Suppressor macrophage (primary cell): ENCODE measurements at places on chromosomes 2 and 18.

- DNase-seq, result no peak
These were observed 204.2 kb downstream of the MBD2 start for GRCh38 chr18:54020156-54020745.

DNA sequence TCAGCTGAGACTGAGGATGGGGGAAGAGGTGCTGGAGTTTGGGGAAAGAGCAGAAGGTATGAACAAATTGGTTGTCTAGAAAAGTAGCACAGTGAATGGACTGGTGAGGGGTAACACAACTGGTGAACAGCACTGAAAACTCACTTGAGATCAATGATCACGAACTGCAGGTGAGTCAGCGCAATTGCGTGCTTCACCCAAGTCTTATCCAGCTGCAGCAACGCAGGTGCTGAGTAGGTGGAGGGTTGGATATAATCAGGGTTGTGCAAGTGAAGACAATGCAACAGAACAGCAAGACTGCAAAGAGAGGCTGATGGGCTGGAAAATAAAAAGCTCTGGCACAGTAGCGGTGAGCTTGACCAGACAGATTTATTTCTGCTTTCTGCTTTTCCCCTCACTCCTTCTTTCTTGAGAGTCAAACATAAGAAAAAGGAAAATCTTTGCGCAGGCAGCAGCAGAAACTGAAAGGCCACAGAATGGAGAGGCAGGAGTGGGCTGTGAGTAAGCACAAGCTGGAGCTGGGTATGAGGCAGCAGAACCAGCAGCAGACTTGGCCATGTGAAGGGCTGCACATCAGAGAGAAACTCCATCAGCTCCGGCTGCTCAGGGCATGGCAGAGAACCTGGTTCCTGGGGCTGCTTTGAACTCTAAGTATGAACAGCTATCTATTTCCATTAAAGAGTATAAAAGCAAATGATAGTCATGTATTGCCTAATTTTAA lies 99.4 kb upstream of the ARL5A start:
- DNase-seq, result peak; percentile 21

GRCh38 chr2:19462256-19462645 lies 103.8 kb upstream of the OSR1 start:
- DNase-seq, result no peak

DNA sequence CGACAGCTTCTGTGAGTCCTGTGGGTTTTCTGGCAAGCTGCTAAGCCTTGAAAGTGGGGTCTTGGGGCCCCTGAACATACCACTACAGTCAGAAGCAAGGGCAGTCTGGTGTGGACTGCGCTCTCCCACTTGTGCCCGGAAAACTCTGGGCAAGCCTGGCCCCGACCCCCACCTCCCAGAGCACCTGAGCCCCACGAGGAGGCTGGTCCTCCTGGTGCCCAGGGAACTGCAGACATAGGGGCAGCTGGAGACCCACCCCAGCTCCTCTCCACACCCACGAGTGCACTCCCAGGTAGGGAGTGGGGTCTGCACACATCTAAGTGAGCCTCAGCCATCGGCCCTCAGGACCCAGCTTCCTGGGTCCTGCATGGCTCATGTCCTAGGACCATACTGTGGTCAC lies 16.2 kb upstream of the GPC1 start:
- DNase-seq, result no peak

- no peak for DNase-seq
These were observed 150.9 kb downstream of the RTP5 start for GRCh38 chr2:242020196-242021004.

GRCh38 chr2:46615986-46616485 lies 136.7 kb downstream of the TMEM247 start:
- peak; percentile 39 for DNase-seq

DNA sequence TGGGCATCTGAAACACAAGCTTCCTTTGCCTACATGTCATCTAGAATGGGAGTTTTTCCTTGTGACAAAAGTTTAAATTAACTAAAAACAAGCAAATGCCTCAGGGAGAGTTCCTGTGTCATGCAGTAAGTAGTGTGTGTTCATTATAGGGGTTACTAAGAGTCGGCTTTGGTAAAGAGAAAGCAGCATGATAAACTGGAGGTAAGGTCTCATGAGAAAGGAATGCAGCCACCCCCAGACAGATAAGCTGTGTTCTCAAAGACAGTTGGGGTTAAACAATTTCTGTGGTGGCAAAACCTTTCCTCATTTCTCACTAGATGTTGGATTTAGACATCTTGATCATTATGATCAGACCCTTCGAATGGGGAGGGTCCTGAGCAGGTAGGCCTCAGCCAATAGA lies 129.7 kb downstream of the MAP4K4 start:
- DNase-seq, result no peak

DNA sequence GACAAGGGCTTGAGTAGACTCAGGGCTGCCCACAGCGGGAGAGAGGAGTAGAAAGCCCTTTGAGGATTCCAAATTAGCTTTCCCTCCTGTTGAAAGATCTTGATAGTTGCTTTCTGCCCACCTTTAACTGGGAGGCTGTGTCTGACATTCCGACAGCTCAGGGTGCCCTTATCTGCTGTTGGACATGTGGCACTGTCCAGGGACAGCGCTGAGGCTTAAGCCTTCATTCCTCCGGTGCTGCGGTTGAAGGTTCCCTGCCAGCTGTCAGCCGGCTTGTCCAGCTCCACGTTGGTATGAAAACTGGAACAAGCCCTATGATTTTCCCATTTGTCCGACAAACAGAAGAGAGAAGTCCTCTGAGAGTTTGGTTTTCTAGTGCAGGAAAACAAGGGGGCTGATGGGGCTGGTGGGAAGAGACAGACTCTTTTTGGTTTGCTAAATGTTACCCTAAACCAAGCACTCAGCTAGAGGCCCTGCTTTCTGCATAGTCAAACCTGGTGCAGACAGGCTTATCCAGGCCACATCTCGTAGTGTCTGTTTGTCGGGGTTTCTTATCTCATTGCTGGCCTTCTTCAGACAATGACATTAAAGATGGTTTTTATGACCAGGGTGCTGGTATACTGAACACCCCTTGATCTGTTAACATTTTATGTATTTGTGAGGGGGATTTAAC lies 24.5 kb downstream of the GREB1 start:
- DNase-seq, result no peak

- no peak for DNase-seq
These were observed 164.4 kb upstream of the VRK2 start for GRCh38 chr2:57881998-57882888.

GRCh38 chr2:187956906-187957534 lies 334.7 kb upstream of the GULP1 start:
- DNase-seq, result no peak
